ENCODE measurements at places on chromosomes 3 and 15.

GRCh38 chr15:69910514-69910913, 187.2 kb downstream of the TLE3 start:
- no peak for DNase-seq

GRCh38 chr3:134761213-134761612, 33.8 kb upstream of the EPHB1 start:
- no peak for DNase-seq

DNA sequence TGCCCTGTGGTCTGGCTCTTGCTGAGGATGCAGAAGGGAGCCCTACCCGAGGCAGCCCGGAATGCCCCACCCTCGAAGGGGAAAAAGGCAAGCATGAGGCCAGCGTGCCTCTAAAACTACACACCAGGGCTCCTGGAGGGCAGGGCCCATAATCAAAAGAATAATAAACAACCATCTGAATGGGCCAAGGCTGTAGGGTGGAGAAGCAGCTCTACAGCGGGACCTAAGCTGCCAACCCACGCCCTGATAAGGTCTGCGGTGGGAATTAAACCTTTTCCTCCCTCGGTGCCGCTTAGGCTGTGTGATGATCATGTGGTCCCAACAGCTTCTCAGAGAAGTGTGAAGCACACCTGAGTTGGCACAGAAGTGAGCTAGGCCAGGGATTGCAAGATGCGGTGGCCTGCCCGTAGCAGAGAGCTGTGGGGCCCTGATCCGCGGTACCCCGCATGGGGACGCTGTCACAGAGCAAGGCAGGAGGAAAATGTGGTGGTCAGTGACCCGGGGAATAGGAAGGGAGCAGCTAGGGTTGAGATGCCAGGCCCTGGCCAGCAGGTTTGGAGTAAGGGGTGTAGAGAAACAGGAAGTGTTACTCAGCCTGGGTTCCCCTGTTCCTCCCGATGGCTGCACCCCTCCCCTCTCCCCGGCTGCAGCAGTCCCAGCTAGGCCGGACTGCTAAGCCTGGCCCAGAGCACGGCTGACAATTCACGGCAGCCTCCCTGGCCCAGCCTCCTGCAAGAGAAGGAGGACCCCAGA, 1.1 kb upstream of the C15orf62 start:
- no peak for DNase-seq

DNA sequence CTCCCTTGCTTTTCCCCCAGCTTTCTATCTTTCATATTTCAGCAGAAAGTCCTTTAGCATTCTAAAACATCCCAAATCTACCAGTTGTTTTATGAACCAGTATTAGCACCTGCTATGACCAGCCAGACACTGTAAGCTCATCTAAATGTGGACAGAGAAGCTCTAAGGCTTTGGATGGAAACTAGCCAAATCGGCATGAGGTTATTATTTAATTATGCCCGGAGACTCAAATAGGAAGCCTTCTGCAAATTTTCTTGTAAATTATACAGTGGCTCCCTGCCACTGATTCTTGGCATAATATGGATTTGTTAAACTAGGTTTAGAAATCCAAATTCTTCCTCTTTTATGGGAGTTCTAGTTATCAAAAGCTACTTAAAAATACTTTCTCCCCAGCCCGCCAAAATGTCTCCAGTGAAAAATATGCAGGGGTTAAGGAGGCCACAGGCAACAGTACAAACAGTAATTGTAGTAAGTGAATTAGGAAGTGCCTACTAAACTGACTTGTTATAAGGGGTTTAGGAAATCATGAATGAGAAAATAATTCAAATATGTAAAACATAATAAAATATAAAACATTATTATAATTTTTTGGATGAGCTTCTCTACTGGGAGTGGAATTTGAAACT, 15.4 kb downstream of the MYH15 start:
- peak; percentile 33 for DNase-seq

DNA sequence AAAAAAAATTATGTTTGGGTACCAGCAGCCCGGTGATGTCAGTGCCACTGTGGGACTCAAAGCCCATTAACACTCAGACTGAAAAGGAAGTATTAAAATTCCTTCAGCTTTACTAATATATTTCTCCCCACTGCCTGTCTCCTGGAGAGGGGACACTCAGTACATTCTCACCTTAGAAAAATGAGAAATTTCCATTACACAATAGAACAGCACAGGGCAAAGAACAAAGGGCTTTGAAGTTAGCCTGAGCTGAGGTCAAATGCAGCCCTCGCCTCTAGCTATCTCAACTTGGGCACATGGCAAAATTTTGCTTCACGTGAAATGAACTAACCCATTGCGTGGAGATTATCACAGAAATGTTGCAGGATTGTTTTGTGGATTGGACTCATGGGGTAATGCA, 80.8 kb downstream of the RARB start:
- no peak for DNase-seq

- DNase-seq: peak; percentile 87
These were observed 230.4 kb downstream of the ADAMTS17 start for GRCh38 chr15:100111125-100112060.

GRCh38 chr3:62361824-62362223, 11.5 kb downstream of the FEZF2 start:
- DNase-seq: no peak

- DNase-seq: no peak
These were observed 45.7 kb upstream of the LCTL start for GRCh38 chr15:66611257-66612053.

- no peak for DNase-seq
These were observed 147.0 kb downstream of the NECTIN3 start for GRCh38 chr3:111218615-111219014.

DNA sequence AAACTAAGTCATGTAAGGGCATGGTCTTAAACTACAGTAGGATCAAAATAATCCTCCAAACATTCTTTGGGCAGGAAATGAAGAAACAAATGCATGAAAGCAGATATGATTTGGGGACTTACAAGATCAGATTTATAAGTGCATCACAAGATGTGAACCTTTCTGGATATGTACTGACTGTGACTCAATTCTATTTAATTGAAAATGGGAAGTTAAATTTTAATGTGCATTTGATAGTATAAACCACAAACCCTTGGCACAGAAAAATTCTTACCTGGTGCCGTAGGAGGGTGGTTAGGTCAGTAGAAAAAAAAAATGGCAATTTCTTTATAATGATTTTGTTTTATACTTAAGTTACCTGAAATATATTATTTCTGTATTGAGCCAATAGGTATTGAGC, 262.5 kb upstream of the TGFBR2 start:
- no peak for DNase-seq

DNA sequence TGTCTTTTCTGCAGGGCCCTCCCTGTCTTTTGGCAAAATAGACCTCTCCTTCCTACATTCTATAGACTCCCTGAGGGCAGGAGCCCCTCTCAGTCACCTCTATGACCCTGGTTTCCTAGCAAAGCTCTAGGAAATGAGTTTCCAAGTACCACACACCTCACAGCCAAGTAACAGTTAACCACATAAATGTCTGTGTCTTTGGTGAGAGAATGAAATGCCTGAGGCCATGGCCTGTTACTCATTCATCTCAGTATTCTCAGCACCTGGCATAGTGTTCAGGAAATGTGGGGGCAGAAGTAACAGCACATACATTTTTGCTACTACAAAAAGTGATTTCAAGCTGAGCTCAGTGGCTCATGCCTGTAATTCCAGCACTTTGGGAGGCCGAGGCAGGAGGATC, 21.0 kb downstream of the RFT1 start:
- no peak for DNase-seq

DNA sequence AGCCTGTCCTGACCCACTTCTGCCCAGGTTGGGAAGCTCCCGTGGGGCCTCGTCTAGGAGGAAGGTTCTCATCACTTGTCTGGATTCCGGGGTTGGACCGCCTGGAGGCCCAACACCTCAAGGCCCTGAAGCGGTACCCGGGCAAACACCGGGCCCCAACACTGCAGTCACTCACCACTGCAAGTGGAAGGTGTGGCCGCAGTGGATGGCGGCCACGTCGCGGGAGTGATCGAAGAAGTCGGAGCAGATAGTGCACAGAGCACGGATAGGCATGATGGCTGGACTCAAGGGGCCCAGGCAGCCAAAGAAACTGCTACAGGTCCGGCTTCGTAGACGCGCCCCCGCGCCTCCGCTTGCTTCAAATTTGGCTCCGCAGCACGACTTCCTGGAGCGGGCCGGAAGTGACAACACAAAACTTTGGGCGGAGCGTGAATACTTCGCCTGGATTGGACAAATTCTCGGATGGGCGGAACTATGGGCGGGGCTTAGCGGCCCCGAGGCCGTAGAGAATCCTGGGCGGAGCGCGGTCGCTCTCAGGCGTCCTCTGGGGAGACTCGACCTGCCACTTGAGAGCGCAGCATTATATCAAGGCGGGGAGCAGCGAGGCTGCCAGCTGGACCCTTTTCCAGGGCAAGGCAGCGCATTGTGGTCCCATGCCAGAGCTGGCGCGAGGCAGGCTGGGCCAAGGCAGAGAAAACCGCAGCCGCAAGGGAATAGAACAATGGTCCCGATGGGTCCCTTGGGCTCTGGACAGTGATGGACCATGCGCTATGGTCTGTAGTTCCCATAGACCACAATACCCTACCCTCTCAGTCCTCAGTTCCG, at the start of gene TRAIP:
TRAIP (minus strand) TSS at position 384 of the 825 bp plus-strand sequence; CDS start at position 273, 111 bp downstream.
- DNase-seq: peak; percentile 88

GRCh38 chr3:25452192-25452591, 24.1 kb downstream of the RARB start:
- DNase-seq: no peak

DNA sequence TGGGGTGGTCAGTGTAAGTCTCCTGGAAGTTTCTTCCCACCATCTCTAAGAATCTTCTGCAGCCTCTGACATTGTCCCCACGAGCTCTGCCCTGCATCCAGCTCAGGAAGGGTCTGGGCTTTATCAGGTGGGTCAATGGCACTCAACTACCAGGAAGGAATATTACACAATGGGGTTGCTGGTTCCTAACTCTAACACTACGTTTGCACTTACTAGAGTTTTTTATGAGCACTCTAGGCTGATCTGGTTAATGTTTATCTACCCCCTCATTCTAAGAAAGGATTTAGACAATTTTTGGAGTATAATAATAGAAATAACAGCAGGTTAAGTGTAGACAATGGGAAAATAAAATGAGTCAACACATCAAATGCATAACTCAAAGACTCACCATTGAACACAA, 411.1 kb upstream of the RGMA start:
- no peak for DNase-seq

GRCh38 chr3:127771746-127772145, 50.6 kb downstream of the MGLL start:
- no peak for DNase-seq
